IPS DF 19.7 (cell line): ENCODE measurements at places on chromosomes 5 and 9.

DNA sequence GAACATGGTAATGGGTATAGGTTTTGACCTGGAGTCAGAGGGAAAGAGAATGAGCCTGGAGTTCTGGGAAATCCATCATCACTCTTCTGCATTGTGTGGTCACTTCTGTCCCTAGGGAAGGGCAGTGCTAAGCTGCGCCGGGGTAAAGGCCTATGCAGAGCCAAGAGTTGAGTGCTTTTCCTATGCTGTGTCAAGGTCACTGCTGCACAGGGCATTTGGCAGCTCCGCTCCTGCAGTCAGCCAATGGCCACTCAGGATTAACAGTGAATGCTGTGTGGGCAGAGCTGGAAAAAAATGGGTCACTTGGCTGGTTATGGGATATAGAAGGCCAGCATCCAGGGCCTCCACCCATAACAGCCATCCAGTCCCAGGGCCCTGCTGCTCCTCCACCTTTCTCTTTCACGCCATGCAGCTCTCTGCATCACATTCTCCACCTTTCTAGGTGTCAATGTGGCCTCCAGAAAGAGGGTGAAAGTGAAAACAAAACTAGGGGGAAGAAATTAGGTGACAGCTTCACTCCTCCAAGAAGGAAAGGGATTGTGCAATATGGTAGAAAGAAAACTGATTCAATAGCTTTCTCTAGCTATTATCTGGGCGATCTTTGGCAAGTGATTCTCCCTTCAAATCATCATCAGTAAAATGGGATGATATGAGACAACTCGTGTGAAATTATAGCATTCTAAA, 279.3 kb upstream of the ANKRD55 start:
- DNase-seq, result no peak

DNA sequence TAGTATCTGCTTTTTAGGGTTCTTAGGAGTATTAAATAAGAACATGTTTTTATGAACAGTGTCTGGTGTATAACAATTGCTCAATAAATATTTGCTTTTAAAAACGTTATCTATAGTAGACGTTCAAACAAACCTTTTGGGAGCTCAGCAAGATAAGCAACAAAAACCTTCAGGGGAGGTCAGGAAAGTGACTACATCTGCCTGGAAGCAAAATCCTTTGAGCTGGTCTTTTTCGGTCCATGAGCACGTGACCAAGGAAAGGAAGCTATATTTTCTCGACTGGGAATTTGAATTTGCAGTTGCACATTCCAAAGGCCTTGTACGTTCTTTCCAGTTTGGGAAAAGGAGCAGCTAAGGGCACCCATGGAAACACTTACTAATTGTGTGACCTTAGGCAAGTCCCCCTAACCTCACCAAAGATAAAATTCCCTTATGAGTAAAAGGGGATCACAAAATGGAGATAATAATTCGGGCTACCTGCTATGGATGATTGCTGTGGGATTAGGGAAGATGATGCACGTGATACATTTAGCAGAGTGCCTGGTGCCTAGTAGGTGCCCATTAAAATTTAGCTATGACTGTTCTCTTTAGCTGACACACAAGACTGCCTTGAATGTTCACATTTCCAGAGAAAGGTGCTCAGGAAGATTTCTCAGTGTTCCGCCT, 45.4 kb downstream of the PTTG1 start:
- no peak for DNase-seq

DNA sequence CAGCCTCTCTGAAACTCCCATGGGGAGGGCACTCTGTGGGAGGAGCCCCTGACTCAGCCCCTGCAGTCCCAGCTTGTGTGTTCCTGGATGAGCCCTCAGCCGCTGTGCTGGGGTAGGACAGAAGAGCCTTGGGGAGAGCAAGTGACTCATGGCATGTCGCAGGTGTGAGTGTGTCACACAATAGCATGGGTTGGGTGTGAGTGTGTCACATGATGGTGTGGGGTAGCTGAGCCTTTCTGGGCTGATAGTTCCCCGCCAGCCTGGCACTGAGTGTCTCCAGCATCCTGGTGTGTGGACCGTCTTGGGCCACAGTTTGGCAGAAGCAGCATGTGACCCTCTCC, 83.4 kb downstream of the PHF2 start:
- no peak for DNase-seq

GRCh38 chr9:92506184-92506857, 24.0 kb upstream of the ASPN start:
- no peak for DNase-seq

DNA sequence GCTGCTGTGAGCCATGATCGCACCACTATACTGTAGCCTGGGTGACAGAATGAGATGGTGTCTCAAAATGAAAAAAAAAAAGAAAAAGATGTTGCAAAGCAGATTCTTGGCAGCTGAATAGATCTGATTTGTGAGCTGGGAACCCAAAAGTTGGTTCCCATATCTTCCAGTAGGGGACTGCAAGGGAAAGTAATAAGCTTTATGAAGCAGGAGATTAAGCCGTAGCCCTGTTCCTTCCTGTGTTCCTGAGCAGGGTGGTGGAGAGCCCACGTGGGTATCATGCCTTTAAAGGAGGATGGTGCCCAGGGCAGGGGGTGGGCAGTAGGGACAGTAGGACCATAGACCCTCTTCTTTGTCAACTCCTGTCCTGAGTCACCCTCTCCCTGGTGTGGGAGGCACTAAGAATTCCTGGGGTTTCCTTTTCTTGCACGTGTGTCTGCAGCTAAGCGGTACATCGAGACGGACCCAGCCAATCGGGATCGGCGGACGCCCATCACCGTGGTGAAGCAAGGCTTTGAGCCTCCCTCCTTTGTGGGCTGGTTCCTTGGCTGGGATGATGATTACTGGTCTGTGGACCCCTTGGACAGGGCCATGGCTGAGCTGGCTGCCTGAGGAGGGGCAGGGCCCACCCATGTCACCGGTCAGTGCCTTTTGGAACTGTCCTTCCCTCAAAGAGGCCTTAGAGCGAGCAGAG, 37.9 kb downstream of the STOM start:
- DNase-seq, result no peak

- DNase-seq, result no peak
Observed at GRCh38 chr5:78803353-78803752, 154.8 kb upstream of the LHFPL2 start.

GRCh38 chr5:142432961-142433360, 108.1 kb upstream of the SPRY4 start:
- DNase-seq, result no peak

DNA sequence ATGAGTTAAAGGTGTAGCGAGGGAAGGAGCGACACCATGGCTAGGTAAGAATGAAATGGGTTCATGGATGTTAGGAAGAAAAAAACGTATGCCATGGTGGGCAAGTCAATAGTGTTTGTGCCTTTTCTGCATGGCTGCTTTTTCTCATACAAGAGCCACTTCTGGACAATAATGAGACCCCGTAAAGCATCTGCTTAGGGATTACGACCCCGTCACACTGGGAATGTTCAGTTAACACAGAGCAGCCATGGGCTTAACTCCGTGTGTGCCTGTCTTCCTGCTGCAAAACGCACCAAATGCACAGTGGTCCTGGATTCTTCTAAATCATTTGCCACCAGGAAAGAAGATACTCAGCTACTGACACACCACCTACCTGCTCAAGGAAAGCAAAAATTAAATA, 81.8 kb downstream of the NFIB start:
- DNase-seq, result no peak

DNA sequence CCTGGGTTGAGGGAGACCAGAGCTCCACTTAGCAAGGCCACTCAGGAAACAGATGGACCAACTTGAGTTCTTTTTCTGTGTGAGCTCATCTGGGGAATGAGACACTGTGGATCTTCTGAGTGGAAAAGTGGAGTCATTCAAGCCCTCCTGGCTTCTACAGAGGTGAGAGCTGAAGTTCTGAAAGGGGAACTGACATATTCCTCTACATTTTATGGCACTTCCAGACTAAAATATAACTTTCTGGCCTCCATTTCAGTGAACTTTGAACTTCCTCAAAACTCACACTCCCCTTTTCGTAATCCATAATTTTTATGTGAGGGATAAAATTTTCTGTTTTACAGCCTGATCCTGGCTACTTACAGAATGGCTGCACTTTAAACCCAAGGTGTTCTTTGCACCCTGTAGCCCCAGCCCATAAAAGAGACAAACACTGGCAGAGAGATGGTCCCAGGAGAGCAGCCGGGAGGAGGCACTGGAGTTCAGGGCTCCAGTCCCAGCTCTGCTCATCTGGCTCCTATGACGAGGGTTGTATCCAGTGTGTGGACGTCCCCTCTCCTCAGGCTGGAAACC, 10.8 kb downstream of the SPAAR start:
- DNase-seq, result no peak

- no peak for DNase-seq
Observed at GRCh38 chr9:114112325-114112724, 13.2 kb upstream of the KIF12 start.

- no peak for DNase-seq
Observed at GRCh38 chr5:64126202-64126741, 39.4 kb upstream of the RNF180 start.

GRCh38 chr5:160311491-160312133, 752 bp downstream of the CCNJL start:
- DNase-seq, result no peak

- no peak for DNase-seq
Observed at GRCh38 chr5:117411701-117412100, 837.1 kb upstream of the SEMA6A start.

DNA sequence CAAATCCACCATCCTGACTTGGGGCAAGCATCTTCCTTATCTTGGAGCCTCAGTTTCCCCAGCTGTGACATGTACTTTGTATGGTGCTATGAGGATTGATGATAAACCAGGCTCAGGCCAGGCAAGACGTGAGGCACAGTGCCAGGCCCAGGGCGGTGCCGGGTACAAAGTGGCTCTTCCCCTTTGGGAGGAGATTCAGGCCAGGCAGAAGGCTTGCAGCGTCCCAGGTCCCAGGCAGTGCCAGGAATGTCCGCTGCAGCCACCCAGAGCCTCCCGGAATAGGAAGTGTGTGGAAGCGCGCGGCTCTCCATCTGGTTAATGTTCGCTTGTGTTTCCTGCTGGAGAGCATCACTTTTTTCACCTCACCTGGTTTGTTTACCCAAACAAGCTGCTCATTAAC, 12.6 kb upstream of the DENND1A start:
- no peak for DNase-seq
